ENCODE measurements at places on chromosomes 4 and X.

GRCh38 chr4:126748736-126749135 lies 884.0 kb upstream of the INTU start:
- no peak for DNase-seq

DNA sequence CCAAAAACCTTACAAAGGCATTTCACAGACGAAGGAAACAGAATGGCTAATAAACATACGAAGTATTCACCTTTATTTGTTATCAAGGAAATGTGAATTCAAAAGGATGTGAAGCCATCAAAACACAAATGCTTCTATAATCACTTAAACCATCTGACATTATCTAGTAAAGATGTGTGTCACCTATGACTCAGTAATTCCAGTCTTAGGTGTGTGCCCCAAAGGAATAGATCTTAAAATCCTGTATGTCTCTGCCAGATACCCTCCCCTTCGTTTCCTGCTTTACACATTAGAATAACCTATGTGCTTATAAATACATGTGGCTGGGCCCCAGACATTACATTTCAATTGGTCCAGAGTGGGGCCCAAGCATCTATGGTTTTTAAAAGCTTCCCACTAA lies 41.8 kb upstream of the CEP135 start:
- no peak for DNase-seq

GRCh38 chrX:10230222-10230621 lies 73.4 kb downstream of the CLCN4 start:
- DNase-seq = no peak

DNA sequence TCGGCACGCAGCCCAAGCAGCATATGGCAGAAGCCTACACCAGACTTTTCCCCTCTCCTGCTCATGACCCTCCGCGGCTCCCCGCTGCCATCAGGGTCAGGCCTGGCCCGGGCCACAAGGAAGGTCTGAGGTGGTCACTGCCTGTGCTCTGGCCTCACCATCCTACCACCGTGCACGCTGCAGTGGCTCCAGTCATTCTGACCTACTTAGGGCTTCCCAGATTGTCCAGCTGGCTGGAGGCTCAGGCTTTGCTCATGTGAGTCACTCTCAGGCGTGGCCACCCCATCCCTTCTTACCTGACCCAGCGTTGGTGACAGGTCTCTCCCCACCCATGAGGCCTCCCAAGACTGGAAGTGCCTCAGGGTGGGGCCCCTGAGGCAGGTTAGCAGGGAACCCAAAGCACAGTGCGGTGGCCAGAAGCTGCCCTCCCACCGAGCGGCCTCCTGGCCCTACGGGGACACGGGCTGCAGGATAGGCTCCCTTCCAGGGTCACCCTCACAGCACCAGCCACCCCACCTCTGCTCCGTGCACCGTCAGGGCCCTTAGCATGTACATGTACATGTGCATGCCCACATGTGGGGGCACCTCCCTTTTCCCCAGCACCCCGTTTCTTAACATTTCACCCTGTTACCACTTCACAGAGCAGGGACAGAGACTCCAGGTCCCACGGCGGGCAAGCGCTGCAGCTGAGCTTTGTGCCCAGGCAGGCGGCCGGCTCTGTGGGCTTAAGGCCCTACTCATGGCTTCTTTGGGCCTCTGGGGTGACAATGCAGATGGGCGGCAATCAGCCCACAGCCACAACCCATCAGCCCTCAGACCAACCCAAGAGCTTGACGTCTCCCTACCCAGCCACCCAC lies 2.2 kb downstream of the TREX2 start:
- no peak for DNase-seq

DNA sequence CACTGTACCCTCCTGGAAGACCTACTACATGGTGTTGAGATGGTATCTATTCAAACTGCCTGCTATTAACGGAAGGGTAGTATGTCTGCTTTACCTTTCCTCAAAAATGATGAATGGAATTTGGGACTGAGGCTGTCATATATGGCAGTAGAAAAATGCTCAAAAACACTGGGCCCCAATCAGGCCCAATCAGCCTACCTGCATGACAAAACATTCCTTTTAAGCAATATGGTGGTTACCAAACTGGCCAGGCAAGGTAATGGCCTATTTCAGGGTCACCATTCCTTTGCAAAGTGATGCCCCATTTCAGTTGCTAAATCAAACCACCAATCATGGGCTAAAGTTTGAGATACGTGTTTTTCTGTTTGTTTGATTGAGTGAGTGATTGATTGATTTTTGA lies 14.9 kb downstream of the RNF150 start:
- no peak for DNase-seq

DNA sequence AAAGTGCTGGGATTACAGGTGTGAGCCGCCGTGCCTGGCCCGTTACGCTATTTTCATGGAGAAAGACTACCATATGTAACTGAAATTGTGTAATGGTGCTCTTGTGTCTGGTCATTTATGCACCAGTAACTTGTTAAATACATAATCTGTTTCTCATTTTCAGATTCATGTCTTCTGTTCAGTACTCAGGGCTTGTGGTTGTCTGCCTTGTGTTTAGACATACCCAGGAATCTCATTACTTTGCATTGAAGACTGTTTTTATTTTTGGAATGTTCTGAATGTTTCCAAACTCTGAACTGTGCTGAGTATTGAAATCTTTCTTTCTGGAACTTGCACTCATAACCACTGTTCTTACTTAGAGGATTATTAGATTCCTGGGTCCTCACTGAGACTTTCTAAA lies 52.8 kb downstream of the PDLIM5 start:
- no peak for DNase-seq

GRCh38 chr4:128716338-128716737 lies 93.2 kb upstream of the JADE1 start:
- no peak for DNase-seq

- DNase-seq = peak; percentile 77
Observed at GRCh38 chr4:118034053-118034785, at the start of gene NDST3. TSS of gene NDST3 (plus strand) at chr4:118034486. CDS start at chr4:118053911, 19,425 bp downstream.

DNA sequence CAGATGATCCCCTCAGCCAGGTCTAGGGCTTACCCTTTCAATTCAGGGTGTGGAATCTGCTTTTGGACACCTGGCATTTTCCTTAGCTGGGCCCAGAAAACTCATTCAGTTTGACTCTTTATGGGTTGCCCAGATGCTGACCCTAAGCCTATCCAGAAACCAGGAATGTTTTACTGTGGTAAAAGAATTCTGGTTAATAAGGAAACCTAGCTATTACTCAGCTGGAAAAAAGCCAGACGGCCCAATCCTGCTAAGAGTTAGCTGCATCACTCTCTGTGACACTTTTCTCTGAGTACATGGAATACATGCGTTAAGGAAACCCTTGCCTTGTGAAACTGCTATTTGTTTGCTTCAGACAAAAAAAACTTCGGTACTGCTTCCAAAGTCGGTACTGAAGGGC lies 28.0 kb downstream of the ING2 start:
- DNase-seq = no peak

DNA sequence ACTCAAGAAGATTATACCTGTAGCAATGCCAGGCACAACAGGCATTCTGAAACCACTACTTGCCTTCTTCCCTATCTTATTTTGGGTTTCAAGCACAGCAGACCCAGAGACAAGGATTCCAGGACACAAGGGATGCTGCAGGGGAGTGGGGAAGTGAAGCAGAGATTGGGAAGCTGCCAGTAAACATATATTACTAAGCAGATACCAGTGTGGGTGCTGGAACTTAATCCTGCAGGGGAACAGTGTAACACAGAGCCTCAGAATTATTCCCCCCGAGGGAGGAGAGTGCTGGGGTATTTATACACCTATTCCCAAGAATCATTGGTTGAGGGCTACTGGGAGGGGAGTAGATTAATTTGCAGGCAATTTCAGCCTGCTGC lies 33.3 kb upstream of the MAML3 start:
- no peak for DNase-seq

GRCh38 chrX:132855780-132856341 lies 102.6 kb downstream of the HS6ST2 start:
- no peak for DNase-seq

DNA sequence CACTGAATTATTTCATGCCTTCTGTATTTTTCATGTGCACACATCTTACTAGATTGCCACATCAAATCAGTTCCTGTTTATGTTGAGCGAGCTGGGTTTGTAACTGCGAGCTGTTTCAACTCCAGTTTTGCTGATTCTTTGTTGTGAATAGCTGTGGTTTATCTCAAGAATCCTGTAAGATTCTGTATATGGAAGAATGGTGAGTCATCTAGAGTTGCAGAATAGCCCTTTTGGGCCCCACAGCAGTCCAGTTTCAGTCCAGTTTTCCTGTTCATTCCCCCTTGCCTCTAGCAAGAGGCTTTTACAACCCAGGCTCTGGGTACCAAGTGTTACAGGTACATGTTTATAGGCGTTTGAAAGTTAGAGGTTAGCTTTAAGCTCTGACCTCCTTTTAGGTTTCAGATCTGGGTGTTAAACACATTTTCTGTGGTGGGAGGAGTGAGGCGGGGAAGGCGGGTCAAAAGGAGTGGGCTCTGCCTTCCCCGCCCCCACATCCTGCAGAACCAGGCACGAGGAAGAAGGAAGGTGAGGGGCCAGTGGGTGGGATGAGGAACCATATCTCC lies 32.7 kb downstream of the TBC1D14 start:
- no peak for DNase-seq

- no peak for DNase-seq
Observed at GRCh38 chrX:471281-471680, 84.6 kb upstream of the PPP2R3B start.

- DNase-seq = no peak
Observed at GRCh38 chr4:165504184-165504583, 125.4 kb downstream of the CPE start.

GRCh38 chr4:11106190-11106589 lies 322.5 kb downstream of the HS3ST1 start:
- DNase-seq = no peak

DNA sequence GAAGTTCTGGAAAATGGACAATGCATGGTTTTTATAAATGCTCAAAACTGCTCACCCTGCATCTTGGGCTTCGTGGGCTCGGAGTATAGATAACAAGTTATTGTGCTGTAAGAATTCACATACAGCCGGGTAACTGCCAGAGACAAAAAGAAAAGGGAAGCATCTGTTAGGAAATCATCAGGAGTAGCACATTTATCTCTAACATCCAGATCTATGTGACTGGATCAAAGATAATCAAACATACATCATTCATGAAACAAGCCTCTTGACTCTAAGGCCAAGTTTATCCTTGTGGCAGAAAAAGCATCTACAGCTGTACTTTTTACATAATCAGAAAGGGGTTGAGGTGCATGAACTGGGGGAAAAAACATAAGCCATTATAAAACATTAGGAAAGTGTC lies 264.2 kb downstream of the PPP3CA start:
- DNase-seq = no peak

DNA sequence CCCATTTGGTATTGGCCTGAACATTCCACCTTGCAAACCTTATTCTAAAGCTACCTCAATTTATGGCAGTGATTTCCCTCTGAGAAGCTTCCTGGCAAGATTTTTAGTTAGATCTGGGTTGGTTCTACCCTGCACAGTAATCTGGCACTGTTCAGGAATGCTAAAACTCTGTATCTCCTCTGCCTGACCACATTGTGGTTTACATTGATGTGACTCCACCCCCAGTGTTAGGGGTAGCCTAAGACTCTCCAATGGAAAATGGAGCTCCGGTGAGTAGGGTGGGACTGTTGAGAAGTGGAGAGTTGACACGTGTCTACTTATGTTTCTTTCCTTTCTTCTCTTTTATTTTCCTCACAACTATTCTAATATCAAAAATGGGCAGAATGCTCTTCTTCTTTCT lies 45.4 kb downstream of the BMPR1B start:
- DNase-seq = no peak

- no peak for DNase-seq
Observed at GRCh38 chr4:125254106-125254505, 60.6 kb upstream of the FAT4 start.

DNA sequence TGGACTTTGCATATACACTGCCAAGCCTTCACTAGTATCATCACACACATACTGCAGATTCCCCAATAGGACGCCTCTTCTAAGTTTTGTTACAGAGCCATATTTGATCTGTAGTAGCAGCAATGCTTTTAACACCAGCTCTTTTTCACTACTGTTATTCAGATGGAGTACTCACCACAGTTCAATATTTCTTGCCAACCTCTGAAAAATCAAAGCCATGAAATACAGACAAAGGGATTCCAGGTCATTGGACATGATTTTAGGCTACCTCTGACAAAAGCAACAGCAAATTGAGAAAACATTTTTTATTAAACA lies 390.7 kb upstream of the ADGRL3 start:
- no peak for DNase-seq

- DNase-seq = no peak
Observed at GRCh38 chr4:3643518-3644433, 111.6 kb upstream of the LRPAP1 start.

DNA sequence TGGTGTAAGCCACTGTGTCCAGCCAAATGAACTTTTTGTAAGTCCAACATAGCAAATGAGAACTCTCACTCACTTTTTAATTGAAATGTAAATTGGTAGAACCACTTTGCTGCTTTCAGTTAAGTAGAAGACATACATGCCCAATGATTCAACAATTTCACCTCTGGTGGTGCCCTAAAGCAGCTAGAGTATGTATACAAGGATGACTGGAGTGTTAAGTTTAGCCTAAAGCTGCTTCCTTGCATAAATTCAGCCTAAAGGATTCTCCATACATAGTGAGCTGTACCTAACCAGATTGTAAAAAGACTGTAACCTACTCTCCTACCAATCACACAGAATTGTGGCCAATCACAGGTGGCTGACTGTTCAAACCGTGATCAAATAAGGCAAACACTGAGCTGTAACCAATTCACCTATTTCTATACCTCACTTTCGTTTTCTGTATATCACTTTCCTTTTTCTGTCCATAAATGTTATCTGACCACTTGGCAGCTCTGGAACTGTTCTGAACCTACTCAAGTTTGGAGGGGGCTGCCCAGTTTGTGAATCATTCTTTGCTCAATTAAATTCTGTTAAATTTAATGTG lies 39.9 kb downstream of the PDS5A start:
- DNase-seq = no peak

DNA sequence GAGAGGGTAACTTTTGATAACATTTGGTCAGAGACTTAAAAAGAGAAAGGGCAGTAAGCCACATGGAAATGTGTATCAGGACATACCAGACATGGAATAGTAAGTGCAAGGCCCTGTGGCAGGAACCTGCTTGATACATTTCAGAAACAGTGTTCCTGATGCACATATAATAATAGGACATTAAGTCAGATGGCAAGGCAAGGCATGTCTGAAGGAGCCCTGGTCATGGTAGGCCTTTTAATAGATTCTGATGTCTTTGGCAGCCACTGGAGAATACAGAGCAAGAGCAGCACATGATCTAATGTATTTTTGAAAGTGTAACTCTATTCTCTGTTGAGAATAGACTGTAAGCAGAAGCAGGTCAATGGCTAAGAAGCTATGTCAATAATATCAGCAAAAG lies 279.7 kb downstream of the CAMK2D start:
- no peak for DNase-seq

GRCh38 chr4:109302361-109303139 lies at the start of gene COL25A1:
TSS of gene COL25A1 (minus strand) at chr4:109302658.
- DNase-seq = no peak
